ENCODE measurements at places on chromosomes 6 and 20.

GRCh38 chr6:145031001-145031400 is 704.3 kb downstream of the EPM2A start:
- no peak for DNase-seq

DNA sequence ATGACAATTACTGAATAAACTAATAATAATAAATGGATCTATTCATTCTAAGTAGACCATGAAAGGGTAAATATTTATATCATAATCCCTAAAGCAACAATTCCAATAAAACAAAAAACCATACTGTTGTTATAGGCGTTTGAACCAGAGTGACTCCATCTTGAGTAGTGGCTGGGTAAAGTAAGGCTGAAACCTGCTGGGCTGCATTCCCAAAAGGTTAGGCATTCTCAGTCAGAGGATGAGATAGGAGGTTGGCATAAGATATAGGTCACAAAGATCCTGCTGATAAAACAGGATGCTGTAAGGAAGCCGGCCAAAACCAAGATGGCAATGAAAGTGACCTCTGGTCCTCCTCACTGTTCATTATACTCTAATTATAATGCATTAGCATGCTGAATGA is 8.3 kb downstream of the OR2H1 start:
- DNase-seq: no peak

- DNase-seq: no peak
These were observed 16.5 kb downstream of the IGF2R start for GRCh38 chr6:159985296-159985945.

GRCh38 chr6:3610921-3611320 is 140.6 kb downstream of the PXDC1 start:
- DNase-seq: no peak

DNA sequence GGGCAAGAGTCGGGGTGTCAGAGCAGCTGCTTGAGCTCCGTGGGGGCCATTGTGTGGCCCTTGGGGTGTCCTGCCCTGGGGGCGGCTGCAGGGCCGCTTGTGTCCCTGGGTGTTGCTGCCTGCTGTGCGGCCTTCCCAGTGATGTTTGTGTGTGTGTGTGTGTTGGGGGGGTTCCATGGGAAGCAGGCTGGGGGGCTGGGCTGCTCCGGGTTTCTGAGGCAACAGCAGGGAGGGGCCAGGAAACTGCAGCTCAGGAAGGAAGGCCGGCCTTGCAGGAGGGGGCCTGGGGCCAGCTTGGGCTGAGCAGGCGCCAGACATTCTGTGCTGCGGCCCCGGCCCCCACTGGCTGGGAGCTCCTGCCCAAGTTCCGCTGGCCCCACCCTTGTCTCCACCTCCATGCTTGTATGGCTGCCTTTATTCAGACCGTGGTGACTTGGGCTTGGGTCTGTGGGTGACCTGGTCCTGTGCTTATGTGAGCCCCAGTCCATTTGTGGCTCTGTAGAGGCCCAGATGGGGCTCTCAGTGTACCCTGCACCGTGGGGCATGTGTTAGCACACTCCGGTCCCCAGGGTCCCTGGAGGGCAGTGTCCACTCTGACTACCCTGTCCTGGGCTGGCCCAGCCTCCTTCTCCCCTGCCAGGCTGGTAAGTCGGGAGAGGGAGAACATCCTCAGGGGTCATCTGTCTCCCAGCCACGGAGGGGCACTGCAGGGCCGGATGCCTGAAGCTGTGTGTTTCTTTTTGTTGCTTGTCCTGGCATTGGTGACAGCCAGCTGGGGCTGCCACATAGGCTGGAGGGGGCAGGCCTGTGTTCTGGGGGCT is 4.6 kb upstream of the SOX18 start:
- DNase-seq: no peak

DNA sequence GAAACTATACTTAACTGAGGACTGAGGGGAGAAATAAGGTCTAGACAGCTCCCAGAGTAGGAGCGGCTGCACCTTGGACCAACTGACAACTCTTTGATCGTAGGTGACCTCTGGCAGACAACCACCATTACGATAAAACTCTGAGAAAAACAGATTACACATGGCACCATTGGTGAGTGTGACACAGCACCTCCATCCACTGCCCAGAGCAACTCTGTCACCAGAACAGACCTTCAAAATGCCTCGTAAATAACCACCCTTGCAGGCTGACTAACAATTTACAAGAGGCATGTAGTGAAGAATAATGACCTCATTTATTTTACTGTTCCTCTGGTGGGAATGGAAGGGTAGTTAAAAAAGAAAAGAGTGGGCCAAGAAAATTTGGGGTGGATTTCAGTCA is 64.2 kb downstream of the F13A1 start:
- DNase-seq: no peak

DNA sequence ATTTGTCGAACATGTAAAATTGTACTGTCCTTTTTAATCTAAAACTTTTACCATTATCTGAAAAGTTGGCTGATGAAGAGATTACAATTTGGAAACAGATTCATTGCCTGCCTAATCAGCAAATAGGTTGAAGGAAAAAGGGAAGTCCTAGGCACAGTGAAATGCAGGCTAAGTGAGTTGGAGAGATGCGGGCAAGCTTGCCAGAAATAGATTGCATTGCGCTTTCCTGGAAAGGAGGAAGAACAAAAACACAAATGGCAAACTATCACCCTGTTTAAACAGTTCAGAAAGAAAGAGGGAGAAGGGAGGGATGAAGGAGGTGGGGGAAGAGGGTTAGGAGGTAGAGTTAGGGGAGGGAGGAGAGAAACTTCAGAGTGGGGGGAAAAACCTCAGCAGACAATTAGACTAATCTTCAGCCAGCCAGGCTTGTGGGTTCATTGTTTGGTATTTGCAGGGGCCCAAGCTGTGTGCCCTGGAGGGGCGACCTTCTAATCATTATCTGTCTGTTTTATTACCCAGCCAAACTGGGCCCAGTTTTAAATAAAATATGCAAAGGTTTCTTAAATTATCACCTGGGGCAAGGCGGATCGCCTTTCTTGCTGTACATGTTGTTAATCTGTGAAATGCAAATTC is 465.2 kb downstream of the TFAP2B start:
- DNase-seq: no peak

GRCh38 chr6:8075185-8075584 is 11.0 kb upstream of the BLOC1S5 start:
- no peak for DNase-seq

DNA sequence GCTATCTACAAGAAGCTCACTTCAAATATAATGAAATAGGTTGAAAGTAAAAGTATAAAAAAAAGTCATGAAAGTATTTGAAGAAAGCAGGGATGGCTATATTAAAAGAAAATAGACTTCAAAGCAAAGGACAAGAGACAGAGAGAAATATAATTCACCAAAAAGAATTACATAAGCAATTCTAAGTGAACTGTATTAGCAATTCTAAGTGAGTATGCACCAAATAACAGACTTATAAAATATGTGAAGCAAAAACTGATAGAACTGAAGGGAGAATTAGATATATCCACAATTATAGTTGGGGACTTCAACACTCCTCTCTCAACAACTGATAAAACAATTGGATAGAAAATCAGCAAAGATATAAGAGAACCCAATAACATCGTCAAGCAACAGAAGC is 38.8 kb upstream of the ID4 start:
- DNase-seq: no peak

GRCh38 chr6:170485159-170485558 is 67.9 kb downstream of the PSMB1 start:
- no peak for DNase-seq

GRCh38 chr20:1721687-1722512 is 64.3 kb upstream of the SIRPG start:
- DNase-seq: no peak

- DNase-seq: peak; percentile 90
These were observed 10.3 kb upstream of the MYB start for GRCh38 chr6:135170849-135171248.

- no peak for DNase-seq
These were observed 2.3 kb upstream of the LYRM2 start for GRCh38 chr6:89640804-89641203.

DNA sequence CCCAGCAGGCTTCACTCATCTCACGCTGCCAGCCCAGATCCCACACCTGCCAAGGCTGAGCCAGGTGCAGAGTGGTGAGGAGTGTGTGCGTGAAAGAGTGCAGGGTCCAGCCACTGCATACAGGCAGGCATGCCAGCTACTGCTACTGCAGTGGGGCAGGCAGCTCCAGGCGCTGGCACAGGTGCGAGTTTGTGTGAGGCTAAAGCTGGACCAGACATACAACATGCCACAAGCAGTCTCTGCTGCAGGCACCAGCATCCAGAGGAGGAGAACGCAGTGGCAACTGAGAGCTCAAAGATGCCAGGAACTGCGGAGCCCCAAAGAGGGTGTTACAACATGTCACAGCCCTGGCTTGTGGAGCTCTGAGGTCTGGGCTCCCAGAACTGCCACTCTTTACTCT is 149.8 kb downstream of the EYS start:
- no peak for DNase-seq

GRCh38 chr6:119979862-119980261 is 630.3 kb upstream of the MAN1A1 start:
- DNase-seq: no peak

- DNase-seq: no peak
These were observed 53.2 kb downstream of the PHACTR3 start for GRCh38 chr20:59657459-59658046.

DNA sequence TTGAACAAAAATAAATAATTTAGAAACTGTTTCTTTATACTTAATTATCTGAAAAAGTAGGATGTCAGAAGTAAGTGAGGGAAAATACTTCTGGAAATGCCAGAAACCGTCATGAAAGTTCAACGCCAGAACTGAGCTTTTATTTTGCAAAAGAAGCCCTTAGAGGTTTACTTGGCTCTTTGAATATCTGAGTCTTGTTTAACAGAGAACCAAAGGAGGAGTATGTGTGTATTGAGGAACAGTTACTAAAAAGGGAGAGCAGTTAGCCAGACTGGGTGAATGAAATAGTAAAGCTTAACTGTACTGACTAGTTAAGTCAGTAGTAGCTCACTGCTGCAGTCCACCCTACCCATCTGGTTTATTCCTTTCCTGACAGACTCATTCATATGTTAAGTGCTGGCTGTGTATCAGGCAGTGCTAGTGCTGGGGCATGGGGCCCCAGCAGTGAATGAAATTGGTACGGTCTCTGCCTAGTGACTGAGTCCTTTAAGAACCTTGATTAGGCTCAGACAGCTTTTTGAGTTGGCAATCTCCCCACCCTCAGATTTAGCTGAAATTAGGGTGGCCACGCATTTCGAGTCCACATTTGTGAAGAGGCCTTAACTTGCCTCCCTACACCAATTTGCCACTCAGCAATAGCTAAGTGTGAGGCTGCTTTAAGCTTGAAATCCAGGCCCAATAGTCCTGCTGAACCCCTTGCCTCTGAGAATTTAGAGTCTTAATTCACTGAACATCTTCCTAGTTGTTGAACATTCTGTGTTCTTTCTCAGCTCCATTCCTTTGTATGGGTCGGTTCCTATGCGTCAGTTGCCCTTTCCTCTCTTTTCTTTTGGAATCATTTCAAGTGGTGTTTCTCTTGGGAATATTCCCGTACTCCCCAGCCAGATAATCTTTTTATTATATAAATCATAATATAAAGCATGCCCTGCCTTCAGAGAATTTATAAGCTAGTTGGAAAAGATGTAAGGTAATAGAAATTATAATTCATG is 20.2 kb downstream of the MAP3K4 start:
- DNase-seq: no peak

GRCh38 chr20:24628985-24629384 is 159.6 kb downstream of the SYNDIG1 start:
- no peak for DNase-seq

GRCh38 chr6:74851596-74851995 is 354.3 kb downstream of the COL12A1 start:
- DNase-seq: no peak

DNA sequence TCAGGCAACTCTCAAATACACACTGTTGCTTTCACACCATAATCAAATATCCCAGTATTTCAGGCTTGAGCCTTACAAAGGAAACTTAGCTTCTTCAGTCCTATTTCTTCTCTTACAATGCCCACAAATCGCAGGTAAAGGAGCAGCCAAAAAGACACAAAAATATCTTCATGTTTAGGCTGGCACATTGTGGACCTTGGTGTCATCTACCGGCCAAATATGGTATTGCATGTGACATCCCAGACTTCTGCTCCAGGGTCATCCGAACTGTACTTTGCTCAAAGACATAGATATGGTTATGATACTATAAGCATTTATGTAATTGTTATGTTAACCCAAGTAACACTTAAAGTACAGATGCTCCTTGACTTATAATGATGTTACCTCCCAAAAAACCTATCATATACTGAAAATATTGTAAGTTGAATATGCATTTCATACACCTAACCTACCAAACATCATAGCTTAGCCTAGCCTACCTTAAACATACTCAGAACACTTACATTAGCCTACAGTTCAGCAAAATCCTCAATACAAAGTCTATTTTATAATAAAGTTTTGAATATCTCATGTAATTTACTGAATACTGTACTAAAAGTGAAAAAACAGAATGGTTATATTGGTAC is 4.6 kb downstream of the OR2H2 start:
- peak; percentile 62 for DNase-seq

GRCh38 chr6:20192625-20193024 is 19.6 kb downstream of the MBOAT1 start:
- DNase-seq: no peak

DNA sequence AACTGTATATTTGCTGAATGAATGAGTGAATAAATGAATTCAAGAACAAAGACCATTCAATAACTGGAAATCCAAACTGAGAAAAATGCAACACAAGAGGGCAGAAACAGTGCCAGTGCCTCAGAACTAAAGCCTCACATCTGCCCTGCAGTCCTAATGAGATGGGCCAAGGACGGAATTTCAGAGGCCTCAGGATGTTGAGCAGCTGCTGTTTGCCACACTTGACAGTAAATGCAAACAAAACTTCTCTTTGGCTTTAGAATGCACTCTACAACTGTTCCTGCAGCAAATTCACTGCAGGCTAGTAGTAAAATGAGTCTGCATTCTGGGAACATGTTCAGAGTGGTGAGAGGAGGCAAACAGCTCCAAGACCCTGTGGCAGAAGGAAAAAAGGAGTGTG is 177.6 kb upstream of the LRFN2 start:
- DNase-seq: no peak

- no peak for DNase-seq
These were observed 518.6 kb downstream of the TFAP2B start for GRCh38 chr6:51337277-51337676.

DNA sequence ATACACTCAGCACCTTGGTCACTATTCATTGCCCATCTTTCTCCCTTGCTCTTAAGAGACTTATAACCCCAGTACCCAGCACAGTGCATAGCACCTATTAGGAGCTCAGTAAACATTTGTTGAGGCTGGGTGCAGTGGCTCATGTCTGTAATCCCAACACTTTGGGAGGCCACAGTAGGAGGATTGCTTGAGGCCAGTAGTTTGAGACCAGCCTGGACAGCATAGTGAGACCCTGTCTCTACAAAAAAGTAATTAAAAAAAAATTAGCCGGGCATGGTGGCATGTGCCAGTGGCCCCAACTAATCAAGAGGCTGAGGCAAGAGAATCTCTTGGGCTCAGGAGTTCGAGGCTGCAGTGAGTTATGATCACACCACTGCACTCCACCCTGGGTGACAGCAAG is 8.2 kb upstream of the EIF2S2 start:
- no peak for DNase-seq

- no peak for DNase-seq
These were observed 115.4 kb downstream of the PFDN4 start for GRCh38 chr20:54323227-54323734.
